Mesenchymal stem cell (in vitro differentiated cells and primary cell): ENCODE measurements at places on chromosomes 2 and 18.

- no peak for DNase-seq
- H3K27me3 ChIP-seq, result no peaks in the 10 kb centered on the region
- H3K4me1 ChIP-seq, result peaks cover 13% of the 10 kb centered on the region
- H3K4me3 ChIP-seq, result peak overlapping the region; percentile 57
- no peaks in the 10 kb centered on the region for H3K36me3 ChIP-seq
Observed at GRCh38 chr2:182867426-182868053, 1.1 kb upstream of the FRZB start.

- no peaks in the 10 kb centered on the region for H3K27me3 ChIP-seq
- H3K4me3 ChIP-seq, result no peak overlapping the region
- peaks cover 2% of the 10 kb centered on the region for H3K4me1 ChIP-seq
- H3K27ac ChIP-seq, result no peak overlapping the region
Observed at GRCh38 chr2:227374158-227374557, 4.9 kb downstream of the TM4SF20 start.

GRCh38 chr2:122519366-122519765 is 763.9 kb downstream of the TSN start:
- DNase-seq, result no peak
- H3K4me1 ChIP-seq, result no peaks in the 10 kb centered on the region
- H3K36me3 ChIP-seq, result no peaks in the 10 kb centered on the region
- H3K27ac ChIP-seq, result no peak overlapping the region
- H3K27me3 ChIP-seq, result no peaks in the 10 kb centered on the region
- no peak overlapping the region for H3K4me3 ChIP-seq

- H3K4me3 ChIP-seq, result no peak overlapping the region
- no peaks in the 10 kb centered on the region for H3K36me3 ChIP-seq
- H3K27ac ChIP-seq, result no peak overlapping the region
- H3K4me1 ChIP-seq, result peaks cover 17% of the 10 kb centered on the region
- no peak for DNase-seq
Observed at GRCh38 chr2:148876202-148876594, 1.2 kb downstream of the KIF5C start.

DNA sequence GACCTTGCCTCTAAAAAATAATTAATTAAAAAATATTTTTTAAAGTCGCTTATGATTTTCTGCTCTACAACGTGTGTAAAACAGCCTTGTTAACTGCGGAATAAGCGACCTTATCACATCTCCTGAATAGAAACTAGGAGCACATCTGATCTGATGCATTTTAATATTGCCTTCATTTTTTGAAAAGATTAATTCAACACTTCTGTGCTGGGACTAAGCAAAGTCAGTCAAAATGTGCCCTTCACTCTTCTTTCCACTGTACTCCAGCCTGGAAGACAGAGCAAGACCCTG is 12.6 kb downstream of the CLEC4F start:
- no peaks in the 10 kb centered on the region for H3K4me1 ChIP-seq
- no peak for DNase-seq
- no peak overlapping the region for H3K4me3 ChIP-seq
- no peaks in the 10 kb centered on the region for H3K36me3 ChIP-seq
- H3K27ac ChIP-seq, result no peak overlapping the region

DNA sequence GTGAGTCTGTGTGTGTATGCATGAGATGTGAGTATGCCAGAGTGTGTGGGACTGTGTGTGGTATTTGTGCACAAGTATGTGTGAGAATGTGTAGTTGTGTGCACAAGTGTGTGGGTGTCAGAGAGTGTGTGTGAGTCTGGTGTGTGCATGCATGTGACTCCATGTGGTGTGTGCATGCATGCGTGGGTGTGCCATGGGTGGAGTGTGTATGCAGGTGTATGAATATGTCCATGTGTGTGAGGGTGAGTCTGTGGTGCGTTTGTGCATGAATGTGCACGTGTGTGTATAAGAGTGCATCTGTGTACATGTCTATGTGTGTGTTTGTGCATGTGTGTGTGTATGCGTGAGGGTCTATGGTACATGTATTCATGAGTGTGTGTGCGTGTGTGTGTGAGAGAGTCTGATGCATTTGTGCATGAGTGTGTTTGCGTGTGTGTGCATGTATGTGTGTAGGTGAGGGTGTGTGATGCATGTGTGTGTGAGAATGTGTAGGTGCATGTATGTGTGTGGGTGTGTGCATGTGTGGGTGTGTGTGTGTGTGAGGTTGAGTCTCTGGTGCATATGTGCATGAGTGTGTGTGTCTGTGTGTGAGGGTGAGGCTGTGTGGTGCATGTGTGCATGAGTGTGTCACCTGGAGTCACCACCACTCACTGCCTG is 226.8 kb downstream of the LDLRAD4 start:
- no peak overlapping the region for H3K27ac ChIP-seq
- DNase-seq, result no peak
- peaks cover 8% of the 10 kb centered on the region for H3K4me1 ChIP-seq
- H3K4me3 ChIP-seq, result no peak overlapping the region
- H3K36me3 ChIP-seq, result no peaks in the 10 kb centered on the region

- no peaks in the 10 kb centered on the region for H3K27me3 ChIP-seq
- H3K4me3 ChIP-seq, result no peak overlapping the region
Observed at GRCh38 chr2:135931776-135932443, 53.5 kb downstream of the DARS1 start.

- DNase-seq, result peak; percentile 99
- no peaks in the 10 kb centered on the region for H3K27me3 ChIP-seq
- no peaks in the 10 kb centered on the region for H3K4me1 ChIP-seq
- H3K27ac ChIP-seq, result peak within 1 kb of the TSS; percentile 88
Observed at GRCh38 chr2:150487537-150488429, at the start of gene RND3. Gene RND3, minus strand, starts transcription at chr2:150487667. Its CDS starts 250 bp downstream, at chr2:150487417.

DNA sequence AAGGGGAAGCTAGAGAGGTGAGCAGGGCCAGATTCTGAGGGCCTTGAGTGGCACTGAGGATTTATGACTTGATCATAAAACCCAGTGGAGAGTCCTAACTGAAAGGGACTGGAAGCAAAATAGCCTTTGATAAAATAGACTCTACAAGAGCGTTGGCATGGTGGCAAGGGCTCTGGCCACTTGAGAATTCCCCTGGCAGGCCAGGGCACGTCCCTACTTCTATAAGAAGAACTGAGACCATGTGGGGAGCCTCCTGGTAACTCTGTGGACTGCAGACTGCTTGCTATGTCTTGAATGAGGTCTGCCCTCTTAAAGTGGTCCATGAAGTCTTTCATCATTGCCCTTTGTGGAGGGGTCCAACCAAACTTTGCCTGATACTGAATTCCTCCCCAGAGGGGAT is 324.8 kb downstream of the ALK start:
- no peak overlapping the region for H3K27ac ChIP-seq
- H3K36me3 ChIP-seq, result no peaks in the 10 kb centered on the region
- no peak for DNase-seq
- no peaks in the 10 kb centered on the region for H3K27me3 ChIP-seq
- no peaks in the 10 kb centered on the region for H3K4me1 ChIP-seq
- H3K4me3 ChIP-seq, result no peak overlapping the region

DNA sequence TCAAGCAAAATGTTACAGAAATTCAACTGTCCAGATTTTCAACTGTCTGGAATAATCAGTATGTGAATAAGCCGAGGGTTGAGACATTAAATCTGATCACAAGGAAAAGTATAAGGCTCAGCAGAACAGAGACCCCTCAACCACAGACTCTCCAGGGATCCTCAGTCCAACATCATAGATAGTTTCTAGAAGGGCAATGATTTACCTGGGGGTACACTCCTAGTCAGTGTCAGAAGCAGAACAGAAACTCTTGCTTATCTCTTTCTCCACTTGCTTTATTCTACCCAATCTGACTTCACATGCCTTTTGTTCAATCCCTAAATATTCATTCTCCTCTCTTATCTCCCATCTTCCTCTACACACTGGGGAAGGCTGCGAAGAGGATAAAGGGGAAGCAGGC is 36.4 kb downstream of the ICOS start:
- H3K27ac ChIP-seq, result no peak overlapping the region
- no peaks in the 10 kb centered on the region for H3K36me3 ChIP-seq
- no peaks in the 10 kb centered on the region for H3K4me1 ChIP-seq
- peaks cover 10% of the 10 kb centered on the region for H3K27me3 ChIP-seq
- DNase-seq, result no peak
